ENCODE measurements at places on chromosomes 7 and 10.

DNA sequence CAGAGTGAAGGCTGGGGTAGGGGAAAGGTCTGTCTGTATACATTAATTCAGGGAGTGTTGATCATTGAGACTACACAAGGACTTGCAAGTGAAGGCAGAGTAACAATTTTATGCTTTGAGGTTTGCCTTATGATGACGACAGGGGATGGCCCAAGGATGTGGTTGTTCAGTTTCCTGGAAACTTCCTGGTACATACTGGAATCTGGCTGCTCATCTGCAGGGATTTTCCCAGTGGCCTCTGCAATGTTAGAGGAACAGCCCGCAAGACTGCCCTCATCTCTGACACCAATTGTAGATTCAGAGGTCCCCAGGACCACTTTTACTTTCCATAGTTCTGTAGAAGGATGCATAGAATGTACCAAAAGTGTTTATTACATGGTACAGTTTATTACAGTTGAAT lies 189.6 kb downstream of the TMEM178B start:
- DNase-seq = no peak

GRCh38 chr7:90201500-90202195 lies 9.9 kb upstream of the STEAP2 start:
- no peak for DNase-seq

DNA sequence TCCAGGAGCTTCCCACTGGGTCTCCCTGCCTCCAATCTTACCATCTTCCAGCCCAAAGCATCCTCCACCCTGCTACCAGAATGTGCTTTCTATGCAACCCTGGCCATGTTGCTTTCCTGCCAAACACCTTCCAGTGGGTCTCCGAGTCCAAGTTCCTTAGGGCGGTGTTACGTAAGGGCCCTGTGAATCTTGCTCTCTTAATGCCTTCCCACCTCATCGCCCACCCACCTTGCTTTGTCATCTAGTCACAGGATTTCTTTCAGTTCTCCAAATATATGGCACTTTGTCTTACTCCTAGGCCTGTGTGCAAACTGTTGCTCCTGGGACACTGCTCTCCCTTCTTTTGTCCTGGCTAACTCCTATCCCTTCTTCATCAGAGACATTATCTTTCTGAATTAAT lies 344.5 kb downstream of the RPS24 start:
- no peak for DNase-seq

- DNase-seq = no peak
These were observed at the start of gene CCDC3 for GRCh38 chr10:13001041-13001886. Gene CCDC3, minus strand, starts transcription at chr10:13001713. Its CDS starts 143 bp downstream, at chr10:13001570.

DNA sequence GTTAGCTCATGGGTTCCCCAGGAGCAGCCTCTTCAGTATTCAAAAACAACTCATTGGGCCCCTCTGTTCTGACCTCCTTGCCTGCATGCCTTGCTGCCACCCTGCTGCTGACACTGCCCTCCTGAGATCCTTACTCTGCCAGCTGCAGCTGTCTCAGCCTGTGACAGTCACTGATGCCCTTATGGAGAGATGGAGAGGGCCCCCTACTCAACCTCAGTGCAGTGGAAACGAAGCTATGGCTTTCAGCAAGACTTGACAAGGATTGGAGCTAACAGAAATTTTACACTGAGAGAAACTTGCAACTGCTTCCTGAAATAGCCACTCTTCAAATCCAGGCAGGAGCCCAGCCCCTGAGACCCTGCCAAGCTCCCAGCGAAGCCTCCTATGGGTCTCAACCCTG lies 678.3 kb upstream of the C7orf33 start:
- no peak for DNase-seq

- no peak for DNase-seq
These were observed 137.6 kb downstream of the RAMP3 start for GRCh38 chr7:45295222-45295621.

GRCh38 chr10:104037261-104037951 lies 48.3 kb downstream of the COL17A1 start:
- DNase-seq = no peak

- peak; percentile 21 for DNase-seq
These were observed 1135.4 kb downstream of the XPNPEP1 start for GRCh38 chr10:108787932-108788331.

GRCh38 chr7:98163704-98164494 lies 47.3 kb upstream of the BHLHA15 start:
- DNase-seq = peak; percentile 24

GRCh38 chr10:33537066-33537465 lies 202.6 kb upstream of the NRP1 start:
- DNase-seq = no peak

GRCh38 chr10:125105155-125105554 lies 55.2 kb downstream of the CTBP2 start:
- no peak for DNase-seq

GRCh38 chr7:120156476-120156875 lies 116.5 kb upstream of the KCND2 start:
- DNase-seq = no peak

- DNase-seq = no peak
These were observed 133.1 kb upstream of the ADAM12 start for GRCh38 chr10:126521399-126521798.

- DNase-seq = no peak
These were observed 104.9 kb downstream of the DOCK4 start for GRCh38 chr7:112101201-112101846.

DNA sequence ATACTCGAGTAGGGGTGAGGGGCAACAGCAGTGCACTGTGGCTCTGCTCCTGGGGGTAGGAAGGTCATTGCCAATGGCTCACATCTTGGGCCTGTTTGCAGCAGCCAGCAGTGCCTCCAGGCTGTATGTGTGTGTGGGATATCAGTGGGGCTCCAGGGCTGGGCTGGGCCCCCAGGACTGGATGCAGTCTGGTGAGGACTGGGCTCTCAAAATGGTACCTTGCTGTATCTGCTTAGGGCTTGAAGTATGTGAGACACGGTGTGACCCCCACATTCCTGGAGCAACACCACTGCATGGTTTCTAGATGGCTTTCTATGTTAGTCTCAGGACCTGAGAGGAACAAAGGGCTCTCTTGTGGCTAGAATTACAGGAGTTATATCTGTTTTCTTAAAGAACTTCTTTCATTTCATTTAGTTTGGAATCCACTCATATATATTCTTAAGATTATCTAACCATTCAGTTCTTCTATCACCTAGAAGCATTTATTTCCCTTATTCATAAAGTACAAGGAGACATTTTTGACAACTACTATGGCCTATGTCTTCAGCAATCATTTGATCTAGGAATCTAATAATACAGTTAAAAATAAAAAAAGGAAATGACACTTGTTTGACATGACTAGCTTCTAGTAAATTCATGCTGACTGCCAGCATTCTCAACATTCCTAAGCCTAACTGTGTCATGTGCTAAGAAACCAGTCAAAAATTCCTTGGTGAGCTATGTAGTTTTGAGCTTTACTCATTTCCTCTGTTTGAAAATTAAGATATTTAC lies 443.2 kb upstream of the SEMA3A start:
- DNase-seq = peak; percentile 45

GRCh38 chr7:51827631-51828030 lies 511.0 kb upstream of the COBL start:
- no peak for DNase-seq

GRCh38 chr7:93949423-93949822 lies 27.9 kb downstream of the GNG11 start:
- DNase-seq = peak; percentile 71

DNA sequence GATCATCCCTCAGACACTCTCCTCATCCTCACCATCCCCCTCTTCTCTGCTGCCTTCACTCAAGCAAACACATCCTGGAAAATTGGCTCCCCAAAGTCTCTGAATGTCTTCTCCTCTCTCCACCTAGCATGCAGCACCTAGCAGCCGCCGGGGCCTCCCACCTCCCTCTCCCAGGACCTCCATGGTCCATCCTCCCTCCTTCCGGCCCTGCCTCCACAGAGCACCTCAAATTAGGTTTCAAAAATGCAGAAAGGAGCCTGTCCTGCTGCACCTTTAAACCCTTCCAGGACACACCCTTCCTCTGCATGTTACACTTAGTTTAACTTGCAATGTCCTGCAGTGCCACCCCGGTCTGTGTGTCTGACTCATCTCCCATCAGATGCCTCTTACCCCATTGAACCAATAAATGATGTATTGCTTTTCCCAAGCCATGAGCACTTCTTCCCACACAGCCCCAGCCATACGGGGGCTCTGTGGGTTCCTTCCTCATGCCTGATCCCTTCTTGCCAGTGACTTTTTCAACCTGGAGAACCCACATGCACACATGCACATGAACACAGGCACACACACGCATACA lies 582.5 kb upstream of the MGMT start:
- no peak for DNase-seq

- no peak for DNase-seq
These were observed 56.2 kb downstream of the UBE3C start for GRCh38 chr7:157194948-157195347.

GRCh38 chr7:127154101-127154500 lies 98.6 kb downstream of the GRM8 start:
- DNase-seq = no peak

DNA sequence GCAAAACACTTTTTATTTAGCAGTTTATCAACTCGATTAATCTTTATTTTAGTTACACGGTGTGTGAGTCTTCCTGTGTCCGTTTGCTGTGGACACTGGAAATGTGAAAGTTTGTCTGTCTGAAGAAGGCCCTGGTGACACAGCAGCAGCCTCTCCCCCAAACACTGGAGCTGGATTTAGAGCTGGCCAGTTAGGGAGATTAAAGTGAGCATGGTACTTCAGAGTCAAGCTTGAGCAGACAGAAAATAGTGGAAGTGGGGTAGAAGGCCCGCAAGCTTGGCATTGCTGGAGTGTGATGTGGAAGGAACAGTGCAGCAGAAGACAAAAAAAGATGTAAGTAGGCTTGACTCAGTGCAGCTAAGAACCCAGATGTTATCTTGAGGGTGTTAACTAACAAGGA lies 85.9 kb downstream of the POM121L12 start:
- DNase-seq = no peak

- DNase-seq = no peak
These were observed 173.2 kb downstream of the SEMA3A start for GRCh38 chr7:84021292-84021908.

DNA sequence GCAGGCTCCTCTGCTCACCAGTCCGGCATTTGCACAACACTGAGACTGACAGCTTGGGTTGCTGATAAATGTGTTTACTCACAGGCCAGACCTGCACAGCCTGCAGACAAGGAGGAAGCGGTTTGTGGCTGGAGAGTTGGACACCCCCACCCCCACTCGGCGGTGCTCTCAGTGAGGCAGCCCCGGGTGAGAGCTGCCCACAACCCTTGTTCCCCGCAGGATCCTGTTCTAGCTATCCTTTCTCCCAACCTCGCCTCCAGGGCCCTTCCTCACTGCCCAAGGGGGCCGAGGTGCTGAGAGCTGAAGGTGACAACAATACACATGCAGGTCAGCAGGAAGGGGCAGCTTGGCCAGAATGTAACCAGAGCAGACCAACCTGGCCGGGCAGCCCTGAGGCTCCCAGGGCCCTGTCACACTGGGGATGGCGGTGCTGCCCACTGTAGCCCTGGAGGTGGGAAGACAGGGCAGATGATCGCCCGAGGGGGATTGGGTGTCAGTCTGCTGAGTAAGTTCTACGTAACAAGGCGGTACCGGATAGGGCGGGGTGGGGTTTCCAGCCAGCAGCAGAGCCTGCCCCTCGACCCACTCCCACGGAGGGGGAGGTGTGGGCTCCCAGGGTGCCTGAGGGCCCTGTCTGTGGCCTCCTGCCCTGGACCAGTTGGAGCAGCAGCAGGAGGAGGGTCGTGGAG lies 2.1 kb upstream of the ADAM8 start:
- DNase-seq = no peak

GRCh38 chr7:39589323-39590111 lies 23.3 kb downstream of the YAE1 start:
- DNase-seq = peak; percentile 53

DNA sequence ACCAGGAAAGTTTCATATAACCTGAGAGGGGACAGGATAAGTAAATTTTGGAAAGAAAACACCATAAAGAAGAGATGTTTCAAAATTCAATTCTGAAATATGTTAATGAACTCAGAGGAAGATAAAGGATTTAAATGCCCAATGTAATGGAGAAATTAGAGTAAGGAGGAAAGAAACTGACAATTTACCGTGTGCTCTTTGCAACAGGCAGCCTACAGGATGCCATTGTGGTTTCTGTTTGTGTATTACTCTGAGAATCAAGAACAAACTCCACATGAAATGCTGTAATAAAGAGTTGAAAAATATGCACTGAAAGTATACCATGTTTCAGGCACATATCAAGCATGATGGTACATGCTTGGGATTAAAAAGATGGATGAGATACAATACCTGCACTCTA lies 44.8 kb upstream of the GLCCI1 start:
- no peak for DNase-seq

GRCh38 chr10:24214762-24215161 lies 5.8 kb downstream of the KIAA1217 start:
- DNase-seq = no peak

DNA sequence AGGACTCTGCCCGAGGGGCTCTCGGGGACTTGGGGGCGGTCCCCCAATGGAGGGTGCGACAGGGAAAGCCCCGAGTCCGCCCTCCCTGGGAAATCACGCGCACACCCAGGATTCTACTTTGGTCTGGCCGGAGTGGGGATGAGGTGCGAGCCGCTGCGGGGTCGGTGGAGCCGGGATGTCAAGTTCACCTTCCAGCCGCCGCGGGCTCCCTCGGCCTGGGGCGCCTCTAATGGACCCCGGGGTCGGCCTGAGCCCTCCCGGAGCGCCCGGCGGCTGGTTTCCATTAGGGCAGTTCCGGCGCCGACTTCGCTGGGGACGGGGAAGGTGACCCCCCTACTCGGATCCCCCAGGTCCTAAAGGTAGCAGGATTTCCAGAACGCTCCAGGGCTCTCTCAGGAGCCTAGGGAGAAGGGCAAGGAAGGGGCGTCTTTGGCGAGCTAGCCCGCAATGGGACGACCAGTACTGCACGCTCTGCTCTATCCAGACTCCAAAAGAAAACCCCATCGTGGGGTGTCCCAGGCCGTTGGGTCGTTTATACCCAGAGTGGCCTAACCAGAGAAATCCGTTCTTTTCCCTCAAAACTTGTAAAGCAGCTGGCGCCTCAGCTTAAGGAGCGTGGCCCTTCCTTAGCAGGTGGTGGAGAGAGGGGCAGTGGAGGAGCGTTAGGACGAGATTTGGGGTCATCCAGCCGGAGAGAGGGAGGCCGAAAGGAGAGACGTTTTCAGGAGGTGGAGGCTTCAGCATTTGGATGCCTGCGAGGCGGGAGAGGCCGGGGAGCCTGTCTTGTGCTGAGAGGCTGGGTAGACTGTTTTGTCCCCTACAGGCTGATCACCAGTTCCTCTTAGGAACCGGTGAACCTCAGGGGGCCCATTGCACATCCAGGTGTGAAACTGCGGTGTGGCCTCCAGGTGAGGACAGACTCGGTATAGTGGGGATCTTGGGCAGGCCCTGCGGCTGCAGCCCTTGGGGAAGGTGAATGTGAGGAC lies 860 bp upstream of the WDR86 start:
- DNase-seq = no peak

GRCh38 chr10:65377687-65378086 lies 1548.1 kb upstream of the LRRTM3 start:
- DNase-seq = no peak

DNA sequence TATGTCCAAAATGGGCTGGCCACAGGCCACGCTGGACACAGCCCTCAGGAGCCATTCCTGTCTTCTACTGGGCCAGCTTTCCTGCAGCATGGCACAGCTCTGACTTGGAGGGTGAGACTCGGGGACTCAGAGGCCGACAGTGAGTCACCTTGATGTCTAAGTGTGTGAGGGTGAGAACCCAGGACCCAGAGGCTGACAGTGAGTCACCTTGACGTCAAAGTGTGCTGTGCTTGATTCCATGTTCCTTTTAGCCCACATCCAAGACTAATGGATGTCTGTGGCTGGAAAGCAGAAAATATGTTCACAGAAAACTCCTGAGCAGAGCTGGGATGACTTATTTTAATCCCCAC lies 6.0 kb upstream of the FAM170B start:
- peak; percentile 82 for DNase-seq

- DNase-seq = no peak
These were observed 90.3 kb downstream of the MICALL2 start for GRCh38 chr7:1368682-1369571.
